ENCODE measurements at places on chromosomes 12 and 14. TPM values are rescaled to one million over a fixed set of nuclear protein-coding genes. Genes with fewer than 3 reads are reported as not detected.

- no peak for DNase-seq
These were observed 58.3 kb downstream of the TMCC3 start for GRCh38 chr12:94592080-94592479.

DNA sequence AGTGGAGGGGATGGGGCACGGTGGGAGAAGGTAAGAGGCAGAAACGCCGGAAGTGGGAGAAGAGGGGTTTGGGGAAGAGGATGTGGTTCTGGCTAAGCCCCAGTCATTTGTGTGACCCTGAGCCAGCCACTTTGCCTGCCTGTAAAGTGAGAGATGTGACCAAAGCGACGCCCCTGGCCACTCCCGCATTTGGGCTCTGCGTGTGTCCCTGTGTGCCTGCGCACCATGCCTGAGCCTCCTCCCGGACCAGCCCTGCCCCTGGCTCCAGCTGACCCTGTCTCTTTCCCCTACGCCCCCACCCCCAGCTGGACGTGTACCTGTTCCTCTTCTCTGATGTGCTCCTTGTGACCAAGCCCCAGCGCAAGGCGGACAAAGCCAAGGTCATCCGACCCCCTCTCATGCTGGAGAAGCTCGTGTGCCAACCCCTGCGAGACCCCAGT, 8.0 kb downstream of the PLEKHG6 start:
- DNase-seq: no peak

The TAS2R7 gene
- not detected for total RNA-seq

DNA sequence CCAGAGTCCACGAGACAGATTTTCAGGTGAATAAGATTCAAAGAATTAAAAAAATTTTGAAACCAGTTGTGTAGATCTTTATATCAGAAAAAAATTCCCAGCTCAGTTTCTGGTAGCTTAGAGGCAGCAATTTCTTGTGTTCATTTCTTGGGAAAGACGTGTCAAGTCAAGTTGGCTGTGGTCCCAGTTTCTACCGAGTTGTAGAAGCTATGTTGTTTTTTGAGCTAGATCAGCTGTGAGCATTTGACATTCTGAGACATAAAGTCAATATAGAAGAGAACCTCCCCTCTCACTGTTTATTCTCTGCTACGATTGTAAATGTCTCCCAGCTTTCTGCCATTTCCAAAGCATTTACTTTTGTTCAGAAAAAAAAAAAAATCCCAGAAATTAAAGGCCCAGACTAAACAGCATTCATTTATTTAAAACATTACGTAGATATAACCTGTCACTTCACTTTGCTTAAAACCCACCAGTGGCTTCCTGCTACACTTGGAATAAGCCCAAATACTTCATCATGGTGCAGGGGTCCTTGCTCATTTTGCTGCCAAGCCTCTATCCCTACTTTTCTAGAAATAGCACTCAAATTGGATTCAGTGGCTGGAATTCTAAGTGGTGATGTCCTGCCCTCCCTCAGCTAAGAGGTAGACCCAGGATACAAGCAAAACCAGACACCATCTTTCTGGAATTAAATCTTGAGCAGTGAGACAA, 20.6 kb upstream of the PYGL start:
- DNase-seq: no peak

- no peak for DNase-seq
These were observed 56.0 kb downstream of the MSRB3 start for GRCh38 chr12:65334521-65334920.

DNA sequence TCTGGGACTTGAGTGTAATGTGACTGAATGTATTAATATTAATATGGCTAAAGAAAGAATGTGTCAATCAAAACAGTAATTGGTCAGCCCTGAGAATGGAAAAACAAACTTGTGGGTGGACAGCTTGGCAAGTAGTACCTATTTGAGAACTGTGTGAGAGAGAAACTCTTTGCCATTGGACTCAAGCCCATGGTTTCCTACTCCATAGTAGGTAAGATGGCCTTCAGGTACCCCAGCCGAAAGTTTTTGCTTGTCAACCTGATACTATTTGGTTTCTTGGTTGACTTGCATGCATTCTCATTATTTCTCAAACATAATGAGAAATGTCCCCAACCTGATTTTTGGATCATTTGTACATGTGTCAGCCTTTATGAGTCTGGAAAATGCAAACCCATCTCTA, 391.1 kb downstream of the MDGA2 start:
- no peak for DNase-seq

GRCh38 chr12:119807380-119807779, 69.7 kb downstream of the CIT start:
- DNase-seq: no peak

- DNase-seq: no peak
These were observed 310.5 kb downstream of the ETNK1 start for GRCh38 chr12:22935501-22935900.

- peak; percentile 66 for DNase-seq
These were observed 79.5 kb downstream of the ARMH4 start for GRCh38 chr14:58072288-58073071.

DNA sequence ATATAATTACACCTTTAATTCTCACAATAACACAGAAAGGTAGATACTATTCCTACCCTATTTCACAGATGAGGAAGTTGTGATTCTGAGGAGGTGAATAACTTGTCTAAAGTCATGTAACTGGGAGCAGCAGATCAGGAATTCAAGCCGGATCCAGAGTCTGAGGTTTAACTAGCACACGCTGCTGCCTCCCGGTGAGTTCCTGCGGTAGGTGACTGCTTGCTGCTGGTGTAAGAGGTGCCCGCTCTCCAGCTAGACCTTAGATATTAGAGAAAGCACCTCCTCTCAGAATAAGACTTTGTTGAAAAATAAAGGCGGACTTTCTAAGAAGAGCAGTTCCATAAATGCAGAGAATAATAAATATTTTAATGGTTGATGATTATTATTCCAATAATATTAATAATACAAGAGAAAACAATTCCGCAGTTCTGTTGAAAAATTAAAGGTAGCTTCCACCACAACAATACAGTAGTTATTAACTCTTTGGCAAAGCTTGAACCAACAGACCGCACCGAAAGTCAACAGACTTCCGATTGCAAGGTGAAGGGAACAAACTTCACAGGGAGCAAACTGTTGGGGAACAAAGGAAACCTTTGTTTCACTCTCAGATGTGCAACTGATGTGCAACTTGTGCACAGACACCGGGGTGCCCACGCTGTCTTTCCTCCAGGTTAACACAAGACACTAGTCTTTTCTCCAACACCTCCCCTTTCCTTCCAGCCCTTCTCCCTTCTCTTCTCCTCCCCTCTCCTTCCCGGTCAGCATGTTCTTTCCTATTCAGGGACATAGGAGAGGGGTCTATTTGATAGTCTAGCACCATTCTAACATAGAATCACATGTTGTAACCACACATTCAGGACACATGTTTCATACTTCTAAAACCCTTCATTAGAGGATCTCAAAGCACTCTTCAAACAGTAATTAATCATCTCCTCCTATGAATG, 73.2 kb upstream of the EGLN3 start:
- no peak for DNase-seq

DNA sequence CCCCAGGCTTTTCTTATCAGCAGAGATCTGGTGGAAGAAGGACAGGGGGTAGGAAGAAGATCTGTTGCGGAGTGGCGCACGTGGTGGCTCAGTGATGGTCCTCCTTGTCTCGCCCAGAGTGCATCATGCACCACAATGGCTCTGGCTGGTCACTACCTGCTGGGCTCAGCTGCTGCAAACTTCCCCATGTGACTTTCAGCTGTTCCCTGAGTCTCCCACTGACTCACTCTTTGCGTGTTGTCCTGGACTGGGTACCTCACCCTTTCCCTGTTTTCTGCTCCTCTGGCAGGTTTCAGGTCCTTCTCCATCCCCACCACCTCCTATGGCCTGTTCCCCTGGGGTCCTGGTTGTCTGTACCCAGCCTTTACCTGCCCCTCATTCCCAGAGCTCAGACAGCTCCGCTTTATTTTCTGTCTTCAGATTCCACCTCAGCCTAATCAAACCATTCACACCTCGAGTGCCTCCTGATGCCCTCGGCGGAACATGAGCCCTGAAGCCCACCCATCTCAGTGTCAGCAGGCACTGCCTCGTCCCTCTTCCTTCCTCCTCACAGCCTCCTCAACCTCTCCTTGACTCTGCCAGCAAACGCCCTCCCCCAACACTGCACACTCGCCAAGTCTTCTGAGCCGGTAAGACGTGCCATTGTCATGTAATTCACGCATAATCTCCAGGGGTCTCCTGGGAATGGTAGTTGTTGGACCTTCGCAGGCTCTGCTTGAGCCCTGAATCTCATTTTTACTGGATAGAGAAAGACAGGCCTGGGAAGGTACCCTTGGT, 1.8 kb downstream of the C1R start:
- no peak for DNase-seq

The PAH gene
- not detected for total RNA-seq

- DNase-seq: no peak
These were observed 22.9 kb upstream of the EVL start for GRCh38 chr14:100042286-100042685.

The DTX3 gene
- total RNA-seq: 16.5 TPM

DNA sequence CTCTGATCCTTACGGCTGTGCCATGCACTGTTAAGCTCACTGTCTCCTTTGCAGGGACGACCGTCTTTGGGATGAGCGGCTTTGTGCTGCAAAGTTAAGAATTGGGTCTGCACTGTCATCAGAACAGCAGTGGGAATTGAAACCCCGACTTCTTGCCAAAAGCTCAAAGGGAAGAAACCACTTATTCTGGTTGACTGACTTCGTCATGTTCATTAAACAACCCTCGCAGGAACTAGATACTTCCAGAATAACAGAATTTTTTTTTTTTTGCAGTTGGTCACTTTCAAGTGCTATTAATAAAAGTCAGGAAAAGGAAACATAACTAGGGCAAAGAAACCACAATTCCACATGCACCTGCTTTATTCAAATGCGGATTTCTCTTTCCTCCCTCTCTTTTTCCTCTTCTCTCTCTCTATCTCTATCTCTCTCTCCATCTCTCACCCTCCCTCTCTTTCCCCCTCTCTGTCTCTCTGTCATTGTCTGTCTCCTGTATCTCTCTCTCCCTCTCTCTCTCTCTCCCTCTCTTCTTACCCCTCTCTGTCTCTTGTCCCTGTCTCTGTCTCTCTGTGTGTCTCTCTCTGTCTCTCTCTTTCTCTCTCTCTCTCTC, 12.3 kb upstream of the GLT1D1 start:
- DNase-seq: no peak

DNA sequence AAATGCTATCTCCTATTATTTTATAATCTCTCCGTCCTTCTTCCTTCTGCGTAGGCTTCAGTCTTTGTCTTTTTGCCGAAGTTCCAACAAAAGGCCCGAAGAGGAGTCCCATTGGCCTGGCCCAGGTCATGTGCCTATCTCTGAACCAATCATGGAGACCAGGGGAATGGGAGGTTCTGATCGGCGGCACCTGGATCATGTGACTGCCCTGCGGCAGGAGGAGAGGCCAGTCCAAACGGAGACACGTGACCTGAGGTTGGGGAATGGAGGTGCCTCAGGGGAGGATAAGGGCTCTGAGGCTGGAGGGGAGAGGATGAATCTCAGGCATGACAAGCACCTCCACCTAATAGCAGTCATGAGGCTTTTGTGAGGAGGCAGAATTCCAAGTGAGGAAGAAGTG, 86.0 kb downstream of the AACS start:
- no peak for DNase-seq

- no peak for DNase-seq
These were observed 26.9 kb downstream of the CRADD start for GRCh38 chr12:93704122-93704521.

The BICDL1 gene
- total RNA-seq: 65.9 TPM

DNA sequence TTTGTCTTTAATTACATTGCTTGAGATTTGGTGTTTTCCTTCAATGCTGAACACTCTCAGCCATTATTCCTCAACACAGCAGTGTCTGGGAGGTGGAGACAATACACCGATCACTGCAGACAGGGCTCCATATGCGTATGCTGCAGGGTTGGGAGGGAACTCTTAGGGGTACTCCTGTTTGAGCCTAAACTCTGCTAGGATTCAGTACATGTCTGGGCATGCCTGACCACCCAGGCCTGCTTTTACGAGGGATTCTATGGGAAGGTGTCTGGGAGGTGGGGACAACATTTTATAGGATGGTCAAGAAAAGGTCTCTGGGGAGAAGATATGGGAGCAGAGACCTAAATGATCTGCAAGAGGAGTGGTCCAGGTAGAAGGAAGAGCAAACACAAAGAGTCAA, 34.3 kb downstream of the DHRS2 start:
- DNase-seq: no peak

The CLEC12A gene
- total RNA-seq: 0.52 TPM

The MIP gene
- not detected for total RNA-seq

The HHIPL1 gene
- total RNA-seq: not detected

DNA sequence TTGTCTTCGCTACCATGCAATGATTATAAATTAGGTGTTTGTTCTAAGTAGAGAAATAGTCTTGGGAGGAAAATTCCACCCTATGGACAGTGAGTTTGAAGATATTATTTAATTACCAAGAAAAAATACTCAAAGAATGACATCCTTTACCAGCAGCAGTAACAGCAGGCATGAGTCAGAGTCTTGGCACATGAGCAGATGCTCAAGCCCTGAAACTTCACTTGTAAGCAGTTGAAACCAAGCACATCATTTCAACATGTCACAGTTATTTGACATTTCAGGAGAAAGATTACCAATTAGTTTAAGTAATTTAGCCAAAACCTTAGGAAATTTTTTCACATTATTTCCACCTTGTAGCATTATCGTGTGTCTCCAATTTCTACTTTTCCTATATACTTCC, 99.2 kb downstream of the C12orf50 start:
- DNase-seq: no peak

GRCh38 chr12:121813951-121814350, 10.1 kb downstream of the SETD1B start:
- DNase-seq: no peak

GRCh38 chr12:12513416-12514006, 49.2 kb downstream of the DUSP16 start:
- DNase-seq: no peak

DNA sequence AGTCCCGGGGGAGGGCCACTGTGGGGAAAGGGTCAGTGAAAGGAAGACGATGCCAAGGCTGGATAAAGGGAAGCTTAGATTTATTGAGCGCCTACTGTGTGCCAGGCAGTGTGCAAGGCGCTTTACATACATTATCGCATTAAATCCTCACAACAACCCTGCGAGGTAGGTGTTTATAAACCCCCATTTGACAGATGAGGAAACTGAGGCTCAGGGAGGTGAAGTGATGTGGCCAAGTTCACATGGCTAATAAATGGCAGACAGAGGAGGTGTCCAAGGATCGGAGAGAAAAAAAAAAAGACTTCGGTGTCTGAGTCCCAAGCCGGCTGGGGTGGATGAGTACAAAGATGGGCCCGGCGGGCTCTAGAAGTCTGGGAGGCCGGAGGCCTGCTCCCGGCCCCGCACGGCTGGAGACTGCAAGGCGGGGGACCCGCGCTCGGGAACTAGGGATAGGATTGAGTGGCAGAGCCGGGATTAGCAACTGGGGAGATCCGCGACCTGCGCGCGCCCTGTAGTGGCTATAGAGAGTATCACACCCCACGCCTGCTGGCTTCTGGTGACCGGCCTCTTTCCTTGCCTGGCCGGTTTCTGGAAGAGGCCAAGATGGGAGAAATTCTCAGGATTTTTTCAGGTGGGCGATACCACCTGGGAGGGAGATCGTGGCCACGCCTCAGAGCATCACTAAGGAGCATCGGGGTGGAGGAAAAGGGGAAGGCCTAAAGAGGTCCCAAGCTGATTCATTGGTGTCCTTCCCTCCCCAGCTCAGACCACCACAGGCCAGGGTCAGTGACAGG, 3.9 kb downstream of the DDN start:
- DNase-seq: peak; percentile 52

- DNase-seq: no peak
These were observed 18.8 kb upstream of the PIK3C2G start for GRCh38 chr12:18242380-18243089.

The OR6C2 gene
- total RNA-seq: not detected
